ENCODE measurements at places on chromosomes 7 and 10. TPM values are rescaled to one million over a fixed set of nuclear protein-coding genes. Genes with fewer than 3 reads are reported as not detected.

GRCh38 chr10:87930934-87931835 lies 67.8 kb downstream of the PTEN start:
- DNase-seq: no peak

- DNase-seq: no peak
Observed at GRCh38 chr7:117249696-117250095, 73.2 kb downstream of the WNT2 start.

- DNase-seq: no peak
Observed at GRCh38 chr10:69640196-69640980, 10.3 kb downstream of the FAM241B start.

- DNase-seq: no peak
Observed at GRCh38 chr7:140192620-140193019, 15.8 kb upstream of the KDM7A start.

DNA sequence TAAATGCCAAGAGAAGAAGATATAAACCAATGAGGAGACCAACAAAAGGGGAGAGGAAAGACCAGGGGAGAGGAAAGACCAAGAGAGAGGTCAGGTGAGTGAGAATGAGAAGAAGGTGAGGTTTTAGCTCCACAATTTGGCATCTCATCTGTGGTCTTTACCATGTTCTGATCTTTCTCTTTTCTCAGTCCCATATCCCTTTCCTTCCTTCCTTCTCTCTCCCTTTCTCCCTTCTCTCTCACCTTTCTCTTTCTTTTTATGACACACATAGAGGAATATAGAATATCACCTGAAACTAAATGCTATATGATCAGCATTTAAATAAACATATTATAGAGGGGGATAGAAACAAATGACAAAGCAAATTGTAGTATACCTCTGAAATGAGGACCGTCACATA lies 57.4 kb downstream of the ATE1 start:
- no peak for DNase-seq

GRCh38 chr7:109178342-109178741 lies 608.7 kb downstream of the DNAJB9 start:
- no peak for DNase-seq

DNA sequence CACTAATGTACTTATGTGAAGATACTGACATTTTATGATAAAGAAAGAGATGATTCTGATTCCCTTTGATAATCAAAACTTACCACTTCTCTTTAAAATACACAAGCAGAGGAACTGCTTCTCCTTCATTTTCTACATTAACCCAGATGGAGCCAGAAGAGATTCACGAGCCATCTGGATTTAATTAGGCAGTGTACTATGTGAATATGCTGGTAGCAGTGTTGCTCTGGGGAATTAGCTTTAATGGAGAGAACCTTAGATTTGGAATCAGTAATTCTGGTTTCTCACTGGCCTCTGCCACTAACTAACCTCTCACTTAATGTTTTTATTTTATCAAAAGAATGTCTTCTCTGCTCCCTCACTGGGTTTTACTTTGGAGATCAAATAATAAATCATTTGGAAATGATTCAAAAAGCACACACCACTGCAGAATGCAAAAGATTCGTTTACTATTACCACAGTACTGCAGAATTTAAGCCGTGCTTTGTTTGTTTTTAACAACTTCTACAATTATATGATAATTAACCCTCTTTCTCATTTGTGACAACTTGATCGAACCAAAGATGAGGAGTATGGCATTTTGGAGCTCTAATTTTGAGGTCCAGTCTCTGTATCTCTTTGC lies 77.5 kb upstream of the PHYHIPL start:
- no peak for DNase-seq

DNA sequence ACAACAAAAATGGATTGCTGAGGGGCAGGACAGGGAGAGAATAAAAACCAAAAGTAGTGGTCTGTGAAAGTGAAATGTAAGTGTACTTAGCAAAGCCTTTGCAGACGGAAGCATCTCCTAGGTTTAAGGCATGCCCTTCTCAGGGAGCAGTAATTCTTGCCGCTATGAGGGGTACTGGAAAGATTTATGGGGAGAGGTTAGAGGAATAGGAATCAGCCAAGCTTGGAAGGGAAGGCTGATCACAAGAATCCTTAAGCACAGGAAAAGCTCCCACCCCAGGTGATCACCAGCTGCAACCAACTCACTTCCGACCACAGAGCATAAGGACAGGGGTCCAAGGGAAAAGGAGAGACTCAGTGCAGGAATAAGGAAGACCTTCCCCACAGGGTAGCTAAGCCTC lies 10.3 kb downstream of the GFRA1 start:
- no peak for DNase-seq

DNA sequence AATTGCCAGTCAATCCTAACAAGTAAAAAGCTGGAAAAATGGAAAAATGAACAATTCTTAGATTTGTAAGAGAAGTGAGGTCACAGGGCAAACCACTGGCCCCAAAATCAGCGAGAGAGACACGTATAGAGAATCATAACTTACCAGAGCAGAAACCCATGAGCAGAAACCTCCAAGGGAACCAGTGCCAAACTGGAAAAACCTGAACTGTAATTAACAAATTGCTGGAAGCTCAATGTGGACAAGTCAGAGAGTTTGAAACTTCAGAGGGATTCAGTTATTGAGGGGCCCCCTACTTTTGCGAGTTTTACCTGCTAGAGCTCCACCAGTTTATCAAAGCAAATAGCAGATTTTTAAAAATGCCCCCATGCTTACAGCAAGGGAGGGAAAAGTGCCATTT lies 119.0 kb downstream of the C7orf25 start:
- no peak for DNase-seq

DNA sequence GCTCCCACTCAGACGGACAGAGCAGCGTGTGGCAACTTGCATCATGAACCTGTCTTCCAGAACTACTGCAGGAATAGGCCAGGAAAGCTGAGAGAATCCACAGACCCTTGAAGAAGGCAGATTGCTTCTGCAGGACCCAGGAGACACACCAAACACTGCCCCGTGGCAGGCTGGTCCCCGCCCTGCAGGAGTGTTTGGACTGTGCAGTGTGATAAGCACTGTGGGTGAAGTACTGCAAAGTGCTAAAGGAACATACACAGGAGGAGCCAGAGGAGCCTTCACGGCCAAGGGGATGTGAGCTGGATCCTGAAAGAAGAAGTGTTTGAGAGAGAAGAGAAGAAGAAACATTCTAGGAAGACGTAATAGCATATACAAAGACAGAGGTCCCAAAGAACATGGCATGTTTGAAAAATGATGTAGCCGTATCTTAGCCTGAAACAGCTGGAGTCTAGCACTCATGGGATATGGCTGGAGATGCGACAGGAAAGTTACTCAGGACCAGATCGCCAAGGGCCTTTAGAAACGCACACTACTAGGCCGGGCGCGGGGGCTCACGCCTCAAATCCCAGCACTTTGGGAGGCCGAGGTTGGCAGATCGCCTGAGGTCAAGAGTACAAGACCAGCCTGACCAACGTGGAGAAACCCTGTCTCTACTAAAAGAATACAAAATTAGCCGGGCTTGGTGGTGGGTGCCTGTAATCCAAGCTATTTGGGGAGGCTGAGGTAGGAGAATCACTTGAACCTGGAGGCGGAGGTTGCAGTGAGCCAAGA lies 96.9 kb upstream of the RHEB start:
- no peak for DNase-seq

DNA sequence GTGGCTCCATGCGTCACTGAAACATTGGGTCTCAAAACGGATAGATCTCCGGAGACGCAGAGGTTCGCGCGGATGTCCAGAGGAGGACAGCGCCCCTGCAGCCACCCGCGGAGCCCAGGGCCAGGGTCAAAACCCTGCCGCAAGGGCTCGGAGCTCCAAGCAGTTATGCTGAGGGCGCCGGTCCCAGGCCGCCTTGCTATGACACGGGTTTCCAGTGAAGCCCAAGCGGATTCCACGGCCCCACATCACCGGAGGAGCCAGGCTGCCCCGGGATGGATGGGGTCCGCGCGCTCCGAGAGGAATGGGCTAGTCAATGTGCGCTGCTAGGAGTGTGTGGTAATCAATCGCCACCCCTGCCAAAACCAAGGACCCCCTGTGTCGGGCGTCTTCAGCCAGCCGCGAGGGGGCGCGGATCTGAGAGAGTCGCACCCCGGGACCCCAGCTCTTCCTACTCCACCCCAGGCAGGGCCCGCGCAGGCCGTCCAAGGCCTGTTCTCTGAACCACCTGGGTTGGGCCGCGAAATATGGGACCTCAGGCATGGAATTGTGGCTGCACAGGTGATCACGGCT lies 5.6 kb upstream of the EMX2 start:
- DNase-seq: no peak

GRCh38 chr10:75506930-75507329 lies 75.5 kb downstream of the LRMDA start:
- no peak for DNase-seq

Gene TMEM213
- not detected for total RNA-seq

Gene STMP1
- 30.0 TPM for total RNA-seq

Gene NUPR2
- total RNA-seq: not detected
